Heart right ventricle (tissue), 16 donors: ENCODE measurements at places on chromosomes 2 and 18. TPM values are rescaled to one million over a fixed set of nuclear protein-coding genes. Genes with fewer than 3 reads are reported as not detected.

The DSG2 gene
- 8.2 TPM for polyA plus RNA-seq

The SERPINB3 gene
- not detected for polyA plus RNA-seq

The TMEM198 gene
- 10.7 TPM for polyA plus RNA-seq

GRCh38 chr2:239200646-239201530 lies 199.9 kb downstream of the HDAC4 start:
- DNase-seq: no peak

GRCh38 chr18:62790871-62791772 lies 75.8 kb downstream of the PHLPP1 start:
- no peak for DNase-seq

- no peak for DNase-seq
Observed at GRCh38 chr2:181655519-181655918, 1.4 kb downstream of the CERKL start.

DNA sequence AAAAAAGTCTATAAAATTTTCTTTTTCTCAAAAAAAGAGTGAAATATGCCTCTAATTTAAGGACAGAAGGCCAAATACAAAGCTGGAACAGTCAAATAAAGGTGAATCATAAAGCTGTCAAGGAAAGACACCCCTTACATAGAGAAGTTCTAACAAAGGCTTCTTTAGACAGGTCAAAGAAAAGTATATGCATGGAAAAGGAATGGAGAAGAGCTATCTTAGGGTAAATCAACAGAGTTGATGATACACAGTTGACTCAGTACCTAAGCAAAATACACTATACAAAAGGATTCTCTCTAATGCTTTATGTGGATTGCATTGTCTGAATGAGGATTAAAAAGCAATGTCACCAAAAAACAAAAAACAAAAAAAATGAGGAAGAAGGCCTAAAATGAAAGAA lies 214.8 kb downstream of the TXNL1 start:
- DNase-seq: no peak

- no peak for DNase-seq
Observed at GRCh38 chr2:220469201-220469600, 841.8 kb downstream of the SLC4A3 start.

- no peak for DNase-seq
Observed at GRCh38 chr2:221602938-221603337, 30.8 kb upstream of the EPHA4 start.
